Progenitor cell of endocrine pancreas (in vitro differentiated cells): ENCODE measurements at places on chromosomes 1 and 21.

GRCh38 chr1:192920412-192920811, 111.6 kb downstream of the RGS2 start:
- no peak for DNase-seq

GRCh38 chr1:78054559-78054958, 8.8 kb downstream of the GIPC2 start:
- no peak for DNase-seq

DNA sequence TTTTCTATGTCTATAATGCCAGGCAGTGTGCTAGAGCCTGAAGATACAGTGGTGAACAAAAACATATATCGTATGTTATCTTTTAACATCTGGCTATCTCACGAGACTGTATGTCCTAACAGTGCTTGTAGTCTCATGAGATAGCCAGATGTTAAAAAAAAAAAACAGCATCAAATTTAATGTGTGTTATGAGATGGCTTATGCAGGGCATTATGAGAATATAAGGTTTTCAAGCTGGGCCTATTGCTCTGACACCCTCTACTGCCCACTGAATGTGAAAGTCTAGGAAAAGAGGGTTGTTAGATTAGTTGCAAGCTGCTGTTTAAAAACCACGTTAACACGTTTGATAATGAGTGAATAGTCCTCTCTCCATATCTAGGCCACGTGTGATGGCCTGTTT, 109.8 kb downstream of the CACHD1 start:
- DNase-seq: no peak

GRCh38 chr1:156081917-156082308, 352 bp downstream of the MEX3A start:
- no peak for DNase-seq
